Dermis blood vessel endothelial cell (primary cell): ENCODE measurements at places on chromosomes 3 and 15.
A peak's percentile ranks its signal among the peaks of the same experiment; 100 is the strongest.

GRCh38 chr3:98734735-98735134 lies 28.4 kb upstream of the ST3GAL6 start:
- DNase-seq = peak; percentile 21

GRCh38 chr15:51200792-51201191 lies 106.1 kb upstream of the TNFAIP8L3 start:
- DNase-seq = no peak

- DNase-seq = no peak
Observed at GRCh38 chr3:68242606-68243005, 588.2 kb upstream of the SUCLG2 start.

GRCh38 chr15:52200831-52201365 lies 9.7 kb upstream of the GNB5 start:
- DNase-seq = peak; percentile 54

DNA sequence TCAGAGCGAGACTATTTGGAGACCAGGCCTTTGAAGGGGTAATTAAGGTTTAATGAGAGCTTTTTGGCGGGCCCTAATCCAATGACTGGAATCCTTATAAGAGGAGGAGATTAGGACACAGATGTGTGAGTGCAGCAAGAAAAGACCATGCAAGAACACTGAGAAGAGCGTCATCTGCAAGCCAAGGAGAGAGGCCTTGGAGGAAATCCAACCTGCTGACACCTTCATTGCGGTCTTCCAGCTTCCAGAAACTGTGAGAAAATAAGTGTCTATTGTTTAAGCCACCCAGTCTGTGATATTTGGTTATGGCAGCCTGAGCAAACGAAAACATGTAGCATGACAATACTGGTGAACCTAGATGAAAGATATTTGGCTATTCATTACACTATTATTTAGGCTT lies 23.0 kb upstream of the MUSTN1 start:
- no peak for DNase-seq

GRCh38 chr15:100771746-100772145 lies 107.9 kb upstream of the ALDH1A3 start:
- DNase-seq = peak; percentile 13

DNA sequence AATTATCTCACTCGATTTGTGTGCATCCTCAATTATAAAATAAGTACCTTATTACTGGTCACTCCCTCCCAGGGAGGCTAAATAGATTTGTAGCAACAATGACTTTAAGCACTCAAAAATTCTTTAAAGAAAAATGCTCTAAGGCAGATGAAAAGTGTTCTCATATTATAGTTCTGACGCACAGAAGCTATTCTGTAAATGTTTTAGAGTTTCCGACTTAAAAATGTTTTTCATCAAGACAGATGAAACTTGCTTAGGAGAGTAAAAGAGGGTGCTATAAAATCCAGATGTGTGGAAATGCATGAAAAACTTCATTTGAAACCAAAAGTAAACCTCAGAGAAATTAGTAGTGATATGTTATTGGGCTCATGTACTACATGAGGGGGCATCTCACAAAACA lies 398.4 kb upstream of the KCNMB2 start:
- no peak for DNase-seq

GRCh38 chr3:45599984-45600650 lies 5.6 kb downstream of the LIMD1 start:
- no peak for DNase-seq

DNA sequence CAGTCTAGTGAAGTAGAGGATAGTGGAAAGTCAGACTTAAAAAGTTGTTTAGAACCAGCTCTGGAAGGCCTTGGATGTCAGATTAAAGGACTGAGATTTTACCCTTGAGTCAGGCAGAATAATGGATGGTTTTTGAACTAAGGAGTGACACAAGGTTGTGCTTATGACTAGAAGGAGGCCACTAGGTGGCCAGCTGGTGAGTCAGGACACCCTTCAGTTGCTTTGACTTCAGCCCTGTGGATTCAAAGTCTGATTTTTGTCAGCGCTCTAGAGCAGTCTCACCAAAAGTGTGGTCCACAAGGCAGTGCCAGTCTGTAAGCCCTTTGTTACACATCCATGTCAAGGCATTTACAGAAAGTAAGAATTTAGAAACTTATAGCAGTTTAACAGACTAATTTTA lies 3.8 kb upstream of the GABPB1 start:
- DNase-seq = peak; percentile 72

GRCh38 chr3:145869958-145870357 lies 291.0 kb downstream of the PLOD2 start:
- no peak for DNase-seq

DNA sequence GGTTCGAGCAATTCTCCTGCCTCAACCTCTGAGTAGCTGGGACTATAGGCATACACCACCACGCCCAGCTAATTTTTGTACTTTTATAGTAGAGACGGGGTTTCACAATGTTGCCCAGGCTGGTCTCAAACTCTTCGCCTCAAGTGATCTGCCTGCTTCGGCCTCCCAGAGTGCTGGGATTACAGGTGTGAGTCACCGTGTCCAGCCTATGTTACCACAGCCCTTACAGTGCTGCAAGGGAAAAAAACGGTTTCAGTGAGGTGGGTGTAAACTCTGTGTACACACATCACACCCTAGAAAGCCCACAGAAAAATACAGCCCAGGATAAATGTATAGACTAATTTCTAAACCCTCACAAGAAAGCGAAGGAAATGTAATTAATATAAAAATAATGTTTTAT lies 103.5 kb upstream of the AKAP13 start:
- no peak for DNase-seq

DNA sequence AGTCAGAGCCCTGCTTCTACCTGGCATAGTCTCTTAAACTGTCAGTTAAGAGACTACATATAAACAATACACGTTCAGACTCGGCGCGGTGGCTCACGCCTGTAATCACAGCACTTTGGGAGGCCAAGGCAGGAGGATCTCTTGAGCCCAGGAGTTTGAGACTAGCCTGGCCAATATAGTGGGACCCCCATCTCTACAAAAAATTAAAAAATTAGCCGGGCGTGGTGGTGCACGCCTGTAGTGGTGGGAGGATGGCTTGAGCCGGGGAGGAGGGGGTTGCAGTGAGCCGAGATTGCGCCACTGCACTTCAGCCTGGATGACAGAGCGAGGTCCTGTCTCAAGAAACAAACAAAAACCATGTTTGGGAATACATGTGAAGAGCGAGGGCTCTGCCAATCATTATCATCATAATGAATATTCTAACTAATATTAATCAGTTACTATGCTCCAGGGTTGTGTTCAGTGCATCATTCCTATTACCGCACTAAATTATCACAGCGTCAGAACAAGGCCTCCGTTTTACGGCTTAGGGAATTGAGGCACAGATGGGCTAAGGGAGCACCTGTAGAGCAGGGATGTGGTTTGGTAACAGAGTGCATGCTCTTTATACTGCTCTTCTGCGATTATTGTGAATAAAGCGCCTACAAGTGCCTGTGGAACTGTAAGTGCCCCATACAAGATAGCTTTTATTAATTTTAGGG lies 844 bp upstream of the UQCC5 start:
- no peak for DNase-seq

- no peak for DNase-seq
Observed at GRCh38 chr15:51450001-51450400, 108.5 kb downstream of the GLDN start.

DNA sequence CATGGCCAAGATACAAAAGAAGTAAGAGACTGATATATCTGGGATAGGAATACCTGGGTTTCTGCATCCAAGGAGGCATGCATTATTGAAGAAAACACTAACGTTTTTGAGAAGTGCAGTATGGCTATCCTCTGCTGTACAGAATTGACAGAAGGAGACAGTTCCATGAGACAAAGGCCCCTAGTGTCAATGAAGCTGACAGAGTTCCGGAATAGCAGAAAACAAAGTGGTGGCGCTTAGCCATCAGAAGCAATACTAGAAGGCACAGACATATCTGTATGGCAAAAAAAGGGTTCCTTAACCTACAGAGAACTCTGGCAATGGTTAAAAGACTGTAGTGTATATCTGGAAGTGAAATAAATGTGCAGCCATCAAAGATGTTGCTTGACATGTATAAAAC lies 77.8 kb downstream of the VGLL3 start:
- DNase-seq = no peak

DNA sequence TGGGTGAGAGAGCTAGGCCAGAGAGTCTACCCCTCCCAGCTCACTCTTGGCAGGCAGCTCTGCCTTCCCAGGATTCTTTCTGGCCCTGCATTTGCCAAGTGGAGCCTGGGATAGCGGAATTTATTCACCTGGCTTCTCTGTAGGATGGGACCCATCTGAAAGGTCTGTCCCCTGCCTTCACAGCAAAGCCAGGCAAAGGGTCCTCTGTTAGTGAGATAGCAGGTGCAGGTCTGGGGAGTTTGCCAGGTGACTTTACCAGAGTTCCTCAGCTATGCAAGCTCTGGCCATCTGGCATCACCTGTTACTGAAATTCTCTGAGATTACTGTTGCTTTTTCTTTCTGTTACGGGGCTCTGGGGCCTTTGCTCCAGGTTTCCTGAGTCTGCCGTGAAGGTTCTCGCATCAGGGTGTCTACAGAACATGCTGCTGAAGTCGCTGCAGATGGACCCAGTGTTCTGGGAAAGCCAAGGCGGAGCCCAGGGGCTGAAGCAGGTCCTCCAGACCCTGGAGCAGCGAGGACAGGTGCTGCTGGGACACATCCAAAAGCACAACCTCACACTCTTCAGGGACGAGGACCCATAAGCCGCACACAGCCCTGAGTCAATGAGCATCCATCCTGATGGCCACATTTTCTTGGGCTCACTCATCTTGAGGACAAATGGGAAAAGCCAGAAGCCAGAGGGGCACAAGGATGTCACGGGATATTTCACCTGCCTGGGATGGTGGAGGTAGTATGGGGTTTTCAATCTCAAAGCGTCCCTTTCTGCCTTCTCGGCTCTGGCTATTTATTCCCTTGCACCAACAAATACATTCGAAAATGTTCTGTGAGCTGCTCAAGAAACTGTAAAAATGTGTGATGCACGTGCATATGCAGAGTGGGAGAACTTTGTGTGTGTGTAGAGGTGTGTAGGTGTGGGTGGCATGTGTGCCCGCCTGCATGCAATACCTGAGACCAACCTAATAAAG lies 49.8 kb downstream of the POMGNT2 start:
- no peak for DNase-seq

DNA sequence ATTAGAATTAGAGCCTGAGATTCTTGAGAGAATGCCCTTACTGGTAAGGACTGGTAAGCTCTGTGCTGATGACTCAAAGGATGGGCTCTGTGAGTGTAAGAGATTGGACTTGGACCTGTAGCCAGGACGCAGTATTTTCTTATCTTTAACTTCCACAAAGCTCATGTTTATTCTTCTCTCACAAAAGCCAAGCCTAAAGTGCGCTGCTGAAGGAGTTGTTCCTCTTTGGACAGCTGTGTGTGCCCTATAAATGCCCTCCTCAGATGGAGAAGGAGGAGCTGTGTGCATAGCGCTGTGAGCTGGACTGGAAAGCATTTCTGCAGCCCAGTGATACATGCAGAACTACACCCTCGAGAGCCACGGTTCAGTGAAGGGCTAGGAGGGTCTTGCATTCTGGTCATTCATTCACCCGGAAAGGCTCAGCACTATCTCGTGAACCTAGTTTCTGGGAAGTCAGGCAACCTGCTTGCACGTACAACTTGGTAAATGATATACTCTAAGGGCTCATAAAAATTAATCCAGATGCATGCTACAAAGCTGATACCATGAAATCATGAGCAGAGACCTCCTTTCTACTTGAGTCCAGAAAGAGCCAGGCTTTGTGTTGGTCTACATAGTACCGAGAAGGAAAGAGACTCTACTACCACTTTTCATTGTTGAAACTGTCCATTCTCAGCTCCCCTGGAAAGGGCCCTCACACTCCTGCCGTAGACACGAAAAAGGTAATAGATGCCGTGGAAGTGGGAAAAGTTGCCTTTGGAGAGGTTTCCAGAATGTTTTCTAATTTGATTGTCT lies 103.0 kb upstream of the TBL1XR1 start:
- no peak for DNase-seq

DNA sequence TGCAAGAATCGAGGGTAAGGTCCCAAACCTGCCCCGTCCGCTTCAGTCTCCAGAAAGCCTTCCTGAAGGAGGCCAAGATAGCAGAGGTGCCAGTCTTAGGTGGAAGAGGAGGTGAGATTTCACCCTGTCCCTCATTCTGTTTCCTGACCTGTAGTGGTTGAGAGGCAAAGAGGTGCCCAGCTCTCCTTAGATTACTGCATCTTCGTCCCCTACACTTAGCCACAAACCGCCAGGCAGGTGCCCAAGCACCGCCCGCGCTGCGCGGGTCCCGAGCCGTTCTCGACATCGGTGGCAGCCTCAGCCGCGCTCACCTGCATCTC lies 23.8 kb upstream of the POLG start:
- no peak for DNase-seq

- no peak for DNase-seq
Observed at GRCh38 chr3:51934139-51934850, 7.4 kb downstream of the RRP9 start.

GRCh38 chr15:45457641-45458539 lies 64.7 kb downstream of the SLC30A4 start:
- DNase-seq = peak; percentile 86

GRCh38 chr3:12159227-12159601 lies 502 bp upstream of the TIMP4 start:
- DNase-seq = no peak

DNA sequence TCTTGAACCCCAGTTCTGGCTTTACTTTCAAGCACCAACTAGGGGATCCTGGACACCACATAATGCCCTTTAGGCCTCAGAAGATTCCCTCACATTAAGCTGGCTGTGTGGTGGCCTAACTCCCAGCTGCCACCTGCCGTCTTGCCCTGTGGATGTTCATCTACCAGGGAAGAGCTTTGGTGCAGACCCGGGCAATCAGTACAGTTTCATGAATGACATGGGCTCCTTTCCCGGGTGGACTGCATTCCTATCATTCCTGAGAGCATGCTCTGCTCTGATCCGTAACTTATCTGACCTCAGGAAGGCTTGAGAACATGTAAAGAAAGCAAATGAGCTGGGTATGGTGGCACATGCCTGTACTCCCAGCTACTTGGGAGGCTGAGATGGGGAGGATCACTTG lies 50.0 kb upstream of the GSK3B start:
- no peak for DNase-seq

DNA sequence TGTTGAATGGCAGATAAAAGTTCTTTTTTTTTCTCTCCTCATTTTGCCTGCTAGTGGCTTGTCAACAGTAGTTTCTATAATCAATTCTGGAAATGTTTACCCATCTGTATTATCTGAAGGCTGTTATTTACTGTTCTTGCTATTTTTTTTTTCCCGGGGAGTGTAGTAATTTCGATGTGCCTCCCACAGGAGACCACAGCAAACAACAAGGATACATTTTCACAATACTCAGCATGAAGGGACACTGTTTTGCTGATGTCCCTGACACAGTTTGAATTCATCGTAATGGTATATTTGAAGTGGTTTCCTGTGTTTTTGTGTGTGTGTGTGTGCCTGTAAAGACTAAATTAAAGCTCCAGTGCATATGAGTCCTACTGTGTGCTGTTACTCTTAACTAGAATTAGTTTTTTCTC lies 92.1 kb upstream of the ICE2 start:
- DNase-seq = no peak

DNA sequence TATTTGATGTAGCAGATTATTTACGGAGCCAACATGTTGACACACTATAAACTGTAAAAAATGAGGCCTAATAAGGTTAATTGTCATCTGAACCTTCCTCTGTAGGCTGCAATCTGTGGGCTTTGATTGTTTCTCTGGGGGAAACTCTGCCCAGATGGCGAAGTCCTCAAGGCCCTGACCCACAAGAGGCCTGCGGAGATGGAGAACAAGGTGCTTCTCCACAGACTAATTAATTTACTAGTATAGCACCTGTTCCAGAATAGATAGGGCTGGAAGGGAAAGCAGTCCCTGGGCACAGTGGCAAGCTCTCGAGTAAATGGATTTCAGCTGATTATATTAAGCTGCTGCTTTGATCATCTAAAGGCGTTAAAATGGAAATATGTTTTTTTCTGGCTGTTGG lies 338.8 kb upstream of the DNAJC19 start:
- DNase-seq = no peak
